Nucleus accumbens (tissue), 56 donors: ENCODE measurements at places on chromosomes 11 and 22.

DNA sequence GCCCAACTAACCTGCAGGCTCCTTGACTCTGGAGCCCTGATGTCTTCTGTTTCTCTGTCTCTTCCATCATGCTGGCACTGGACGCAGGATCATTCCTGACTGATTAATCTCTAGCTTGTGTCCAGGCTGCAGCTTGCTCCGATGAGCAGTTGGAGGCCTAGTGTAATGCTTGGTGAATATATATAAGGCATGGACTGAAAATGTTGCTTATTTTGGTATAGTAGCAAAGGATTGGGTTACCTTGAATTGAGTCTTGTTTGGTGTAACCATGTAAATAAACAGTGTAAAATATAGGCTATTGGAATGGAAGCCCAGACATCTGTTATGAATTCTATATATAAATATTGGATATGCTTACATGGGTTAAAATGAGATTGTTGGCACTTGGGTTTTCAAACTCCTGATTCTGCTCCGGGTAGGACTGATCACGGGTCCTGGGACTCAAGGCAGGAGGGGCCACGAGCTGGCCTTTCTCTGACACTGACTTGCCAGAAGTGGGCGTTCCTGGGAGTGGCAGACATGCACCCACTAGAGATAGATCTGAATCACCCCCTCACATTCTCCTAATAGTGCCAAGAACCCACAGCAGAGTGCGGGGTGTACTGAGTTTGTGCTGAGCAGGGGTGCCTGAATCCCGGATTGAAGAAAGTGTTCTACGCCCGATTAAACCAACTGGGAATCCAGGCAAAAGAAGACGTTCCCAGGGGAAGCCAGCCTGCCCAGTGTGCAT is 25.8 kb downstream of the LRP5 start:
- no peak for DNase-seq

GRCh38 chr11:94169516-94169915 is 40.9 kb downstream of the PANX1 start:
- no peak for DNase-seq

GRCh38 chr22:48423481-48423911 is 1404.2 kb downstream of the BRD1 start:
- no peak for DNase-seq

DNA sequence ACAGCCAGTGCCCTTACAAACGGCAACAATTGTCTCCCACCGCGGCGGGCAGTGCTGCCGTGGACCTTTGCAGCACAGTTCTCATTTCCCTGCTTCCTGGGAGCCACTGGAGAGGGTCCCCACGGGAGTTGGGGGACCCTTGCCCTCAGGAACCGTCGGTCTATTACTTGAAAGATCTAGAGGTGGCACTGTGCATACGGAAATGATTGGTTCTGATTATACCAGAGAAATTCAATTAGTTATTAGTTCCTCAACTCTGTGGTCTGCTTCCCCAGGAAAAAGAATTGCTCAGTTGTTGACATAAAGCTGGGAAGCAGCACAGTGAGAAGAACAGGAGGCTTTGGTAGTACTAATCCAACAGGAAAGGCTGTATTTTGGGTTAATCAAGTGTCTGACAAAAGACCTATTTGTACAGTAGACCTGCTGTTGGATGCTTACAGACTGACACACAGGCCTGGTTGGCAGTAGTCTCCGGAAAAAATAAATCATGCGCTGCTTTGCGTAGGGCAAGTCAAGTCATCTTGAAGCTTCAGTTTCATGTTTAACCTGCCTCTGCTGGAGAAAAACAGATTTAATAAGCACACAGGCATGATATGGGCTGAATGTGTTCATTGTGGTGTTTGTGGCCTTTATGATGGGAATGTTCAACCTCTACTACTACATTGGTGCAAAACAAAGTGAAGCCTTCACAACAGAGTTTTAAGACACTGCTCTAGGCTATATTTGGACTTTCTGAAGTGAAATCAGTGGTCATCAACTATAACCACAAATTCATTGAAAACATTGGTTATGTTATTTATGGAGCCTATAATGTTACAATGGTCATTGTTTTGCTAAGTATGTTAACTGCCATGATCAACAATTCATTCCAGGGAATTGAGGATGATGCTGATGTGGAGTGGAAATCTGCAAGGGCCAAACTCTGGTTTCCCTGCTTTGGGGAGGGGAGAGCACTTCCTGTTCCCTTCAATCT is 54.6 kb upstream of the SC5D start:
- no peak for DNase-seq

GRCh38 chr11:86785576-86785975 is 14.8 kb upstream of the PRSS23 start:
- no peak for DNase-seq

DNA sequence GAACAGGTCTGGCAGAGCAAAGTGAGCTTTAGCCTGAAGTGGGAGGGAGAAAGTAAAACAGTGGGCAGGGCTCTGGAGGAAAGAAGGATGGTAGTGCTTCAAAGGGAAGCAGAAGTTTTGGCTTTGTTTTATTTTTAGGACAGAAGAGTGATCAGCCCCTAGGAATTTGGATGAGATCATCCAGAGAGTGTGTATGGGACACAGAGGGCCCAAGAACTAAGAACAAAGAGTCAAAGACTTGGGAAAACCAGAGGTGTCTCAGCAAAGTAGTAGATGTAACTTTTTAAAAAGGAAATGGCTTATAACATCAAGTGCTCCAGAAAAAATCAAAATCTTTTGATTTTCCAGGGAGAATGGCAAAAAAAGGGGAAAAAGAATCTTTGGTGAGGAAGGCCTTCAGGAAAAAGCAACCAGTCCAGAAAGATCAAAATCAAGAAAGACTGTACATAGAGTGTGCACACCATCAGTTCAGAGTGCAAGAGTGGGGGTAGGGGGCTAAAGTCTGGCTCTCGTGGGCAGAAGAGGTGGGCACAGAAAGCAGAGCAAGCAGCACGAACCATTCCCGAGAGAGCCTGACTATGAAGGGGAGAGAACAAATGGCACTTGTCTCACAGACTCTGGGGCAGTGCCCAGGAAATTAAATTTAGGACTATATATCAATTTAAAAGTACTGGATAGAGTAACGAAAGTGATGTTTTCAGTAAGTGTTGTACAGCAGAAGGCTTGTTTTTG is 30.0 kb downstream of the MAPK1 start:
- no peak for DNase-seq

DNA sequence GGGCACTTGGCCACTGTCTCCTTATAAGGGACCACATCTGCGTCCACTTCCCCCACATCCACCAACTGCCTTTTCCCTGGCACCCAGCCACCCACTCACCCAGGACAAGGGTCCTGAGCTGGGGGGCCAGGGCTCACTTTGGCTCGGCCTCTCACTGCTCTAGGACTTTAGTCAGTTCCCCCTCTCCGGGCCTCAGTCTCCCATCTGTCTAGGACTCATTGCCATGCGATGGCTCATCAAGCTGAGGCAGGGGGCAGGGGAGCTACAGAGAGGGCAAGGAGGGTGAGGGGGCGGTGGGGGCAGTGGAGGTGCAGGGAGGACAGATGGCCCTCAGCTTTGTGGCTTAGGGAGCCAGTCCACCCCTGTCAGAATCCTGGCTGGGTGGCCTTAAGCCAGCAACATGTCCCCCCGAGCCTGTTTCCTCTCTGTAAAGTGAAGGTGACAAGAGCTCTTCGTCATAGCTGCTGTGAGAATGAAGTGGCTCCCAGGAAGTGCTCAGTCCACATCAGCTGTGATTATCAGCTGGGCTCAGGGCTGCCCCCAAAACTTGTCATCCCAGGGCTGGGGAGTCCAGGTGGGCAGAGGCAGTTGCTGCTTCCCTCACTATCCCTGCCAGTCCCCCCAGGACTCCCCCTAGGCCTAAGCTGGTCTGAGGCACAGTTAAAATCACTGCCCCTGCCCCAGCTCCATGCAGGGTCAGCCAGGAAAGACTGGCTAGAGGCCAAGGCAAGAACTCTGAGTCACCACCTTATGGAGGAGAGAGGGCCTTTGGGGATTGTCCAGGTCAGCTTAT is 14.9 kb downstream of the RAC2 start:
- no peak for DNase-seq

DNA sequence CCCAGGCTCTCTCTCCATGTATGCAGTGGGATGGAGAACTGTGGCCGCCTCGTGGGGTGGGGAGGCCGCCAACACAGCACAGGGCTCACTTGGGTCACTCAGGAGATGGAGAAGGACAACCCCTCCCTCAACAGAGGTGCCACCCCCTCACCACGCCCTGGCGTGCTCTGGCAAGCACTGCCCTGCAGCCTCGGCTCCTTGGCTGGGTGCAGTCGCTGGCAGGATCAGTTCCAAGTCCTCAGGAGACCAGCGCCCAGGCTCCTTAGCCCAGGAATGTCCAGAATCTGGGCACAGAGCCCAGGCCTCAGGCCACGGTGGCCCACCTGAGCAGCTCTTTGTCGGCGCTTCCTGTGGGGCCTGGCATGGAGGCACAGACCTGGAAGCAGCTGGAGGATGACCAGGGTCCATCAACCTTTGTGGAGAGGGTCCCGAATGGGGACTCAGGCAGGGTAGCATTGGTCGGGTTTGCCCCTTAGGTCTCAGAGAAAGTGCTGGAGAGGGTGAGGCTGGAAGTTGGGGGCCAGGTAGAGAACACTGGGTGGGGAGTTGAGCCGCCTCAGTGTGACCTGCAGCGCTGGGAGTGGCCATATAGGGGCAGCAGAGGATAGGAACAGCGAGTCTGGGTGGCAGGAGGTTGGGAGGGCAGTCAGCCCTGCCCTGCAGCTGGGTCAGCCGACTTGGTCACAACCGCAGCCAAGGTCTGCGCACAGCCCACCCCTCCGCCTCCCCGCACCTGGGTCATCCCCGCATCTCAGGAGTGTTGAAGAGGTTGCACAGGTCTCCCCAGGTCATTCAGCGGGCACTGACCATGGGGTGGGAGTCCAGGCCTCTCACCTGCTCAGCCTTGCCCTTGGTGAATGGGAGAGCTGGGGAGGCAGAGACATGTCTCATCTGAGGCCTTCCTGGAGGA is 8.2 kb downstream of the SUSD2 start:
- DNase-seq: peak; percentile 17

DNA sequence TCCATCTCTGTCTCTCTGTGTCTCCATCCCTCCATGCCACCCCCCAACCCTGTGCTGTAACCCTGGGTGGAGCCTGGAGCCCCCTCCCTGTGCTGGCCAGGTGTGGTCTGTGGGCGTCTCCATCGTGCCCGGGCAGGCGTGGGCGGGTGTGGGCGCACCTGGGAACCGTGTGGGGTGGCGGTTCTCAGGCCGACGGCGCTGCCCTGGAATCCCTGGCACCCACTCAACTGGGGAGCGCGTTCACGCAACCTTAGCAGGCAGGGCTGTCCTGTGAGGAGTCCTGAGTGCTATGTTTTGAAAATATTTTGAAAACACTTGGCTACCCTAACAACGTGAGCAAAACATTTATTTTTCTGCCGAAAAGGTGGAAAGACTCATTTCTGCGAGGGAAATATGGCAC is 4.7 kb downstream of the TNNT3 start:
- DNase-seq: no peak

GRCh38 chr11:58788355-58789023 is 56.0 kb downstream of the GLYATL2 start:
- DNase-seq: peak; percentile 37

GRCh38 chr11:57087991-57088390 is 93.8 kb upstream of the LRRC55 start:
- DNase-seq: no peak

- no peak for DNase-seq
Measured at GRCh38 chr22:21626735-21627469, 2.9 kb downstream of the YDJC start.

GRCh38 chr11:128717516-128717915 is 23.6 kb downstream of the FLI1 start:
- no peak for DNase-seq

GRCh38 chr22:46083383-46084350 is 66.7 kb upstream of the PPARA start:
- DNase-seq: no peak

DNA sequence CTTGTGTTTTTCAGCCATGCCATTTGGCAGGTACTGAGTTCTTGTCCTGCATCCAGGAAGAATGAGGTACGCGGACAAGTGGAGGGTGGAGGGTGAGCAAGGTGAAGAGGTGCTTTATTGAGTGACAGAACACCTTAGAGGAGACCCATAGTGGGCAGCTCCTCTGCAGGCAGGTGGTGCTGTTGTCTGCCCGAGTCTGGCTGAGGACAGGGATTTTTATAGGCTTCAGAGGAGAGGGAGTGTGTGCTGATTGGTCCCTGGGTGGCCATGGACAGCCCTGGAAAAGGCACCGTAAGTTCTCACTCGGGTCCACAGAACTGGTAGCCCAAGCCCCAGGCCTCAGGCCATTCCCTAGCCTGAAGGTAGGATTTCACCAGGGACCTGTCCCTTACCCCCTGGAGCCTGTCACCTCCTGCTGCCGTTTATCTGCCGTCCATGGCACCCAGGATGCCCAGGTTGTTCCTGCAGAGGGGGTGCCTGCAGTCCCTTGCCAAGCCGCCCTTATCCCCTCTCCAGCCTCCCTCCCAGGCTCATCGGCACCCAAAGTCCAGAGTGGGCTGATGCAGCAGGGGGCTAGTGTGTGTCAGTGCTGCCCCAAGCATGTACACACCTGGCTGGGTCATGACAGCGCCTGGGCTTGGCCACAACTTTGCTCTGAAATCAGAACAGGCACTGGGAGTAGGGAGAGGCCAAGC is 213.6 kb downstream of the LRRC4C start:
- no peak for DNase-seq

- peak; percentile 66 for DNase-seq
Measured at GRCh38 chr11:75325713-75326438, 25.6 kb downstream of the ARRB1 start.

DNA sequence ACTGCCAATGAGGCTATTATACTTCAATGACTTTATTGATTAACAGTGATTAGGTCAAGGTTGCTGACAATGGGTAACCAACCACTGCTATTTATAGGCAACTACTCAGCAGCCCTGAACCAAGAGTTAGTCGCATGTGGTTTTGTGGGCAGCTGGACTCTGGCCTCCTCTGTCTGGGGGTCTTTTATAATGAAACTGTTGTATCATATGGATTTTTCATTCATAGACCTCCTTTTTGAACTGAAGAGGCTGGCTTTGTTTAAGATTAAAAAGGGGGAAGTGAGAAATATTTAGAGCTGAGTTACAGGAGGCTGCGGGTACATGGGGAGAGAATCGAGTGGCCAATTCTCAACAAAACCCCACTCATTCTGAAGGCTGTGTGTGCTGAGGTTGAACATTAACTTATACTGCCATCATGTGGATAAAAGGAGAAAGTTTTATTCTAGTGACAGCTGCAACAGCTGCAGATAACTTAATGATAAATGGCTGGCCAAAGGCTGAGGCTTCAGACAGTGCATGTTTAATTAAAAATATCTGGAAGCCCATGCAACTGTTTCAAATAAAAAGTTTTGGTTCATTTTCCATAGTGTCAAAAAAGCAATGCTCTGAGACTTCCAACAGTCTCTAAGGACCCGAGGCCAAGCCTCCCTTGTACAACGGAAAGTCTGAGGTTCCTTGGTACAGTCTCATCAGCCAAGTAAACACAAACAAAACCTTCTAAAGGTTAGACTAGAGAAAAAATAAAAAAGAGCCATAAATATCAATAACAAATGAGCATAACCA is 682.6 kb downstream of the KCNA4 start:
- DNase-seq: no peak
